CD4-positive, alpha-beta T cell treated with Interleukin-15 for 1 hour (primary cell): ENCODE measurements at places on chromosomes 2 and 18.

DNA sequence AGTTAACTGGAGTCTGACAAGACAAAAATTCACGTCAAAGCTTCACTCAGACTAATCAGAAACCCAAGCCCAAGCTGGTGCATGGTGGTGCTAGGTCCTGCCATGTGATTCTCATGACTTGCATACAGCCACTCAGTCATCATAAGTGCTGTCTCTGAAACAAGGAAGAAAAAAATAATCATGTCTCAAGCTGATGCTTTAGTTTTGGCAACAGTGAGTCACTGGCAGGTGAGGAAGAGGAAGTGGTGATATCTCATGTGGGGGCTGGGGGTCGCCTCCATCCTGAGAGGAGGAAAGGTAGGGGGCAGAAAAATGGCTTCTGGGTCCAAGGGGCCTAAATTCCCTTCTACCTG is 136.3 kb downstream of the TMEM163 start:
- DNase-seq, result no peak

DNA sequence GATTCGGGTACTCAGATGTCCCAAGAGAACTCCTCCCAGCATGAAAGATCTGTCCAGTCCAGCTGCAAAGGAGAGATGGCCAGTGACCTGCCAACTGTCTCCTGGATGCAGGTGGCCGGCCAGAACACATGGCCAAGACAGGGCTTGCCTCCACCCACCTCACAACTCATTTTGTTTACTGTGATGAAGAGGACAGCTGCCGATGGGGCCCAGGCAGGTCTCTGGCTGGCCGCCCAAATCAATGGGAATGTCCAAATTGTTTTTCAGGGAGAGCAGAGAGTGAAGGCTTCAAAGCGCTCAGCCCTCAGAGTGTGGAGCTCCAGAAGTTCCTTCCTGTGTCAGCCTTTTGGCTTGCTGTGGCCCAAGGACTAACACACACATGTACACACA is 41.9 kb downstream of the FOSL2 start:
- DNase-seq, result no peak

GRCh38 chr2:48900321-48901014 is 144.9 kb upstream of the LHCGR start:
- no peak for DNase-seq

DNA sequence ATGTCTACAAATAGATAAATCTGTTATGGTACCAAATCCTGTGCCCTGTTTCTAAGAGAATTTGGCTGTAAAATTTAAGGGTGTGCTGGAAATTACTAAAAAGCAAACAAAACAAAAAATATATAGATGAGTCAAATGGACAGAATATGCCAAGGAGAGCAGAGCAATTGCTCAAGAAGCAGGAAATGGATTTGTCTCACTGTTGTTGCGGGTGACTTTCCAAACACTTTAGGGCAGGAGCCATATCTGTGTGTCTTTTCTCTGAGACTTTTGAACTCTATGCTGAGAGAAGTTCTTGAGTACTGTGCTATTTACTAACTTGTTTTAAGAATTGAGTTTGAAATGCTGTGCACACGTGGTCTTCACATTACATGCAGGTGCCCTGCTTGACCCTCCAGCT is 221.7 kb downstream of the PHLPP1 start:
- DNase-seq, result no peak

DNA sequence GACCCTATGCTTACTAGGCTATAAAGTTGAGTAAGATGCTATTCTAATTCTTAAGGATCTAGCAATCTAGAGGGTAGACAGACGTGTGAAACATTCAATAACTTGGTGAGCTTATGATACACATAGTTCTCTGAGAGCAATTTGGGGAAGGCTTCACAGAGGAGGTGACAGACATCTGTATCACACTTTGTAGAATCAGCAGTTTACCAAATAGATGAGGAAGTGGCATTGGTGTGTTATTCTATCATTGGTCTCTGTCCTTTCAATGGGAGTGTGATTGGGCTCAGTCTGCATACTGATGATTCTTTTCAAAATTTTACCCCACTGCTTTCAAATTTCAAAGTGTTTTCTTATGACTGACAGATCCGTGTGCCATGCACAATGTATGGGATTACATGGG is 47.0 kb upstream of the TMEM178A start:
- no peak for DNase-seq

DNA sequence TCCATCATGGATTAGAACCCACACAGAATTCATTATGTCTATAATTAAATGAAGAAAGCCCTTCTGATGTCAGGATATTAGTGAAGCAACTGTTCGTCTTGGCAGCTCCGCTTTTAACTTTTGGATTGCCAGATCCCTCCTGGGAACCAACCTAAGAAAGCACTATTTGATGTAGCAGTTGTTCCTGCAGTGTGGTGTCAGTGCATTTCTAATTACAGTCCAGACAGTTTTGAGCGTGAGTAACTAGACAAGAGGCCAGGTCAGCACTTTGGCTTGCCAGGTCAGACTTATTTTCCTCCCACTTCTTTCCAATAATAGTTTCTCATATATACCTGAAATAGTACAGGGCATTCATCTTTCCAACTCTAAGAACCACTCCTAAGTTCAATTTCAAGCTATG is 13.8 kb downstream of the NRXN1 start:
- no peak for DNase-seq

DNA sequence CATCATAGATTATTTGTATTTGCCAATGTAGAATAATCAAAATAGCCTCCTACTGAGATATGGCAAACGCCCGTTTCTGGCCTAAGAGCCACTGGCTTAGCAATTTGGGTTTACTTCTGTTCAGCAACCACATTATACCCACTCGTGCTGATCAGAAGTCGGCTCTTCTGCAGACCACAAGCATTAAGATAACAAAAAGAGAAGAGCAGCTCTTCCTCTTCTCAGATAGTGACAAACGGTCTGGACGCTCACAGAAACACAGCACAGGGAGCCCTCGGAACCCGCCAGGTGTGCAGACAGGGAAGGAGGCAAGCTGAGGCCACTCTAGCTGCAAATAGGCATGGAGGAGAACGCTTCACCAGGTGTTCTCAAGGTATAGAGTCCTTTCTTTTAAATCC is 164.0 kb downstream of the HDAC4 start:
- DNase-seq, result no peak
